CD4-positive, alpha-beta T cell treated with Interleukin-2 at 100 ng/mL for 4 hours (primary cell): ENCODE measurements at places on chromosomes 7 and 10.

DNA sequence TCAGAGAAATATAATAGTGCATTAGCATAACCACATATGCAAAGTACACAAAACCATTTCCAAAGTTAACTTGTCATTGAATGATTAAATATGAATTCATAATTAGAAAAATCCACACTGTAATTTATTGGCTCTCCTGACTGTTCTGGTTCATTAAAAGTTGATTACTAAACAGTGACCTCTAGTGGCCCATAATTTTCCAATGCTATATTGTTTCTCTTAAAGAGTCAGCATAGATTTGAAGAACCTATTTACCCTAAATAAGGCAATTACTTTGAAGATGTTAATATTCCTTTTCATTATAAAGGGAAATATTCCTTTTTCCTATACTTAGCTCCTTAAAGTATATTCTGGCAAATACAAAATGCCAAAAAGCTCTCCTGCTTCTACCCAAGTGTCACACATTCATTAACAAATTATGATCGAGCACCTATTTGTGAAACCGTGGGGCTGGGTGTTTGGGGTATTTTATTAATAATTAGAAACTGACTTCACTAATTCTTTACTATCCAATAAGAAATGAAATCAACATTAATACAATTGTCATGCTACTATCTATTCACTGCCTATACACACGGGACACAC is 86.2 kb downstream of the HIBADH start:
- peak; percentile 45 for DNase-seq

DNA sequence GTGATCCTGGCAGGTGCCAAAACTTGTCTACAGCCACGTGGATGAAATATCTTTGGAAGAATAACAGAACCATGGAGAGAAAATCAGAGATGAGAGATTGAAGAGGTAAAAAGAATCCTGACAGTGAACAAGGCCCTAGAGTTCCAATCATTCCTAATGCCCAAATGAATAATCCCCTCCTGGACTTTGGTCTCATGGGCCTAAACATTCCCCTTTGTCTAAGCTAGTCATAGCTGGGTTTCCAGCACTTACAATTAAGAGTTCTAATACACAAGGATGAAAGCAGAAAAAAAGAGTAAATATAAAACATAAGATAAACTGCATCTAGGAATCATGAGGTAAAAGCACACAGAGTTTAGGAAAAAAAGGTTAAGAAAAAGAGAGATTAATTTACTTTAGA is 40.2 kb downstream of the ARHGAP12 start:
- no peak for DNase-seq

DNA sequence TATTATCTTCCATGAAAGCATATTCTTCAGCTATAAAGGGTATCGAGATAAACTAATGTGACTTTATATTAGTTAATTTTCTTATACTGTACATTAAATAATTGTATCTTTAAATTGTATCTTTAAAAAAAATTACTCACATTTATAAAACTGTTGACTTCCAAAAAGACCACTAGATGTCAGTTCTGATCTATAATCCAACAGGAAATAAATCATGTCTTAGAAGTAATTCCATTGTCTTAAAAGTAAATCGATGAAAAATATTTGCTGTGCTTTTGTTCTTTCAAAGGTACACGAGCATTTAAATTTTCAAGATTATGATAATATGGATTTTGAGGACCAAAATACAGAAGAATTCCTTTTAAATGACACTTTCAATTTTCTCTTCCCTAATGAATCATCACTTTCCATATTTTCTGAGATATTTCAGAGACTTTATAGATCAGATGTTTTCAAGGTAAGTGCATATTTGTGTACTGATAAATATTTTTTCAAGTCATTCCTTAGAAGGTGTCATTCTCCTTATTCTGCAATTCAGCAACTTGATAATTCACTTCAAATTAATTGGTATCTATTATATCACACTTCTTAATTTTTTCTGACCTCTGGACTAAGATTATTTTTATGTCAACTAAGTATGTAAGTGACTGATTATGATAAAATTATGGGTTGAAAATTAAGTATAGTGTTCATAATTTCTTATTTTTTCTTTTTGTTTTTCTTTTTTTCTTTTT is 138.5 kb downstream of the CPED1 start:
- DNase-seq: no peak

GRCh38 chr7:148265896-148266295 is 324.7 kb upstream of the C7orf33 start:
- DNase-seq: no peak

GRCh38 chr7:25624833-25625232 is 396.5 kb upstream of the NPVF start:
- DNase-seq: no peak

DNA sequence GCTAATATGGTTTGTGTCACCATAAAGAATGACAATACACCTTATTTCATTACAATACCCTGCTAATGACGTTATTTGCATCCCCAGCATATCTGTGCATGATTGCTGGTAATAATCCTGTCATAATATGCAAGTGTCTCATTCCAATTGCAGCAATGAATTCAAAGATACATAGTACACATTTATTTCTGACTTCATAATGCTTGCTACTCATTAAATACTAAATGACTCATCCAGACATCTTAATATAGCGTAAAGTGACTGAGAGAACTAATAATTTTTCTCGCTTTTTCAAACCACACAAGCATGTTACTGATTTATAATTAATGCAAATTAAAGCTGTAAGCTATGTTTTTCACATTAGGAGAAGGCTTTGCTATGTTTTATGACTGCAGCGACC is 234.7 kb upstream of the MDFIC start:
- DNase-seq: no peak

DNA sequence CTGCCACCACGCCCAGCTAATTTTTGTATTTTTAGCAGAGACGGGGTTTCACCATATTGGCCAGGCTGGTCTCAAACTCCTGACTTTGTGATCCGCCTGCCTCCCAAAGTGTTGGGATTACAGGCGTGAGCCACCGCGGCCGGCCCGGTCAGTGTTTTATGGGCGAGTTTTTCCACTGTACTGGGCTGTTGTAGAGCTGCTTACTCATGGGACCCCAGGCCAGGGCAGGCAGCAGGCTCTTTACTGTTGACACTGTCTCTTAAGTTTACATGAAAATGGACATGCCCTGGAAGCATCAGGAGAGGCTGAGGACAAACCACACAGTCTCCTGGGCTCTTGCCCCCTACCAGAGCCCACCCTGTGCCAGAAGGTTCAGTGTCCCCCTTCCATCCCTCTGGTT is 11.2 kb downstream of the NACAD start:
- DNase-seq: no peak

DNA sequence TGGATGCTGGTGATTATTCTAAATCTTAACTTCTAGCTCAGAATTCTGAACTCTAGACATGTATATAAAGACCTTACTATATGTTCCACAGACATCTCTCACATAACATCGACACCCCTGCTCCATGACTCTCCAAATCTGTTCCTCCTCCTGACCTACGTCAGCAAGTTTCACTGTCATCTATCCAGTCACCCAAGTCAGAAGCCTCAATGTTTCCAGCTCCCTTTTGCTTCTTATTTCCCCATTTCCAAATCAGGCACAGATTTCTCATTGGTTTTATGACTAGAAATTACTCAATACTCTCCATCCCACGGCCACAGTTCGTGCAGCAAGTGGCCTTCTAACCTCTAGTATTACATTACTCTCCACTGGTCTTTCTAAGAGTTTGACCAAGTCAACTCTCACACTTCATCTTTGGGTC is 28.5 kb downstream of the EPC1 start:
- peak; percentile 13 for DNase-seq

DNA sequence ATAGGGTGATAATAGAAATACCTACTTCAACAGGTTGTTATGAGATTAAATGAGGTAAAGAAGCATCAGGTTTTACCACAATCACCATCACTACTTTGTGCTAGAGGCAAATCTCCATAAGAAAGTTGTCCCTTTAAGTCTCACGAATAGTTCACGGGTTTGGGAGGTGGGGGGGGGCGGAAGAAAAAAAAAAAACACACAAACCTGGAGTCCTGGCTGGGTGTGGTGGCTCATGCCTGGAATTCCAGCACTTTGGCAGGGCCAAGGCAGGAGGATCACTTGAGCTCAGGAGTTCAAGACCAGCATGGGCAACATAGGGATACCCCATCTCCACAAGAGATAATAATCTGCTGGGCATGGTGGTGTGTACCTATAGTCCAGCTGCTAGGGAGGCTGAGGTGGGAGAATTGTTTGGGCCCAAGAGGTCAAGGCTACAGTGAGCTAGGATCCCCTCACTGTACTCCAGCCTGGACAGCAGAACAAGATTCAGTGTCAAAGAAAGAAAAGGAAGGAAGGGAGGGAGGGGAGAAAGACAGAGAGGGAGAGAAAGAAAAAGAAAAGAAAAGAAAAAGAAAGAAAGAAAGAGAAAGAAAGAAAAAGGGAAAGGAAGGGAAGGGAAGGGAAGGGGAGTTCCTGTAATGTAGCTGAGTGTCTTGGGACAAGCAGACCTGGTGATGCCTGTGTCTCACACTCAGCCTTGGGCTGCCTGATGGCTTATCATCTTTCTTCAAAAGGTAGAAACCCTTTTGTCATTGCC is 231.4 kb downstream of the CREB5 start:
- no peak for DNase-seq

- DNase-seq: no peak
Measured at GRCh38 chr7:3436746-3437145, 135.7 kb downstream of the SDK1 start.

GRCh38 chr10:84423719-84424118 is 95.3 kb downstream of the CCSER2 start:
- DNase-seq: no peak

GRCh38 chr10:21363092-21363730 is 162.3 kb downstream of the SKIDA1 start:
- no peak for DNase-seq

DNA sequence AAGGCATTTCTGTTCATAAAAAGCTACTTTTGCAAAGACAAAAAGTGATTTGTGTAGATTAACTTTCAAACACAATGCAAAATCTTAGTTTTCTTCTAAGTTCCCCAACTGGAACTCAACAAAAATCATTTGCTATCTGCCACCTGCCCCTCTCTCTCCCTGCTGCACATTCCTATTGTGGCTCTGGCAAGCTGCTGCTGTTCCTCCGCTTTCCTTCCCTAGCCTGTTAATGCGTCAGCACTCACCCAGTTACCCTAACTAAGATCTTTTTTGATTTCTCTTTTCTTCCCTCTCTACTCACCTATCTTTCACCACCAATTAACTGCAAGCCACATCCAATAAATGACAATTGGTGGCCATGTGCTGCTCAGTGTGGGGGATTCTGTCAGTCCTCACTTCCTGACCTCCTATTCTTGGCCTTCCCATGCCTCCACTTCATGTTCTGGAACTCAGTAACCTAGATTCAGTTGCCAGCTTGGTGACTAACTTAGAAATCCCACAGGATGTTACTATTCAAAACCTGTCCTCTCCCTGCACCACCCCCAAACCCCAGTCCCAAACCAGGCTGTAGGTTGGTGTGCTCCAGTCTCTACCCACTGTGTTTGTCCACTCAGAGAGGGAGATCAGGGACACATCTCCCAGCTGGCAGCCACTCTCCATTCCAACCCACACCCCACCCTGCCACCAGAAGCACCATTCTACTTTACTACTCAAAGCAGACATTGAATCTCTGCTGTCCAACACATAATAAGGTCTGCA is 140.2 kb upstream of the CTTNBP2 start:
- DNase-seq: no peak

- DNase-seq: no peak
Measured at GRCh38 chr7:11875635-11876034, 43.6 kb upstream of the THSD7A start.

GRCh38 chr7:72781161-72781560 is 46.8 kb downstream of the TYW1B start:
- DNase-seq: no peak

- no peak for DNase-seq
Measured at GRCh38 chr7:41568135-41568534, 134.8 kb downstream of the INHBA start.

DNA sequence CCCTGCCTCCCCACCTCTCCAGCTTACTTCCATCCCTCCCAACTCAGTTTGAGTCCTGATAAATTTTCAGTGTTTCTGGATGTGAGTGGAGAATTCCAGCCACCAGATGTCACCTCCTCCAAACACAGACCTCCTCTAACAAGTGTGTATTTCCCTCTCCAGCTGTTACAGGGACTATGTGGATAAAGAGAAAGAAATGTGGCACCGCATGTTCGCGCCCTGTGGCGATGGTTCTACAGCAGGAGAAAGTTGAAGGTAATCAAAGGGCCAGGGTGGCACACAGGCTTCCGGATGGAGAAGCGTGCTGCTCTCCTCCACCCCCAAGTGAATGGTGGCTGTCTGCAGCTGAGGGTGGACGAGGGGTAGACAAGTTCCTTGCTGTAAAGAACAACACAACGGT is 14.7 kb downstream of the FKBP6 start:
- no peak for DNase-seq

DNA sequence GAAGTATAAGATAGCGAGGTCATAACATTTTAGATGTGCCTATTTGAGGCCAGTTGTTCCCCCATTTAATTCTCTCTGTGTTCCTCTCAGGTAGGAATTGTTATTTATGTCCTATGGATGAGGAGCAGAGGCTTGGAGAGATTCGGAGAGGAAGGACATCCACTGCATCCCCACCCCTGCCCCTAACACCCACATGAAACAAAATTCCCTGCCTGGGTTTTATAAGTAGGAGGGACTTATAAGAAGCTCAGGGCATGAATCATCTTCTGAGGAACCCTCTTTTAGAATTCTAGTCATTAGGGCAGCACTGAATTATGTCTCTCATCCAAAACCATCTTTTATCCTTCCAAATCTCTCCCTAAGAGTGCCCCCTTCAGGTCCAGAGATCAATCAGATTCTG is 5.0 kb downstream of the CHAT start:
- no peak for DNase-seq
